ENCODE measurements at places on chromosomes 3 and 15.

DNA sequence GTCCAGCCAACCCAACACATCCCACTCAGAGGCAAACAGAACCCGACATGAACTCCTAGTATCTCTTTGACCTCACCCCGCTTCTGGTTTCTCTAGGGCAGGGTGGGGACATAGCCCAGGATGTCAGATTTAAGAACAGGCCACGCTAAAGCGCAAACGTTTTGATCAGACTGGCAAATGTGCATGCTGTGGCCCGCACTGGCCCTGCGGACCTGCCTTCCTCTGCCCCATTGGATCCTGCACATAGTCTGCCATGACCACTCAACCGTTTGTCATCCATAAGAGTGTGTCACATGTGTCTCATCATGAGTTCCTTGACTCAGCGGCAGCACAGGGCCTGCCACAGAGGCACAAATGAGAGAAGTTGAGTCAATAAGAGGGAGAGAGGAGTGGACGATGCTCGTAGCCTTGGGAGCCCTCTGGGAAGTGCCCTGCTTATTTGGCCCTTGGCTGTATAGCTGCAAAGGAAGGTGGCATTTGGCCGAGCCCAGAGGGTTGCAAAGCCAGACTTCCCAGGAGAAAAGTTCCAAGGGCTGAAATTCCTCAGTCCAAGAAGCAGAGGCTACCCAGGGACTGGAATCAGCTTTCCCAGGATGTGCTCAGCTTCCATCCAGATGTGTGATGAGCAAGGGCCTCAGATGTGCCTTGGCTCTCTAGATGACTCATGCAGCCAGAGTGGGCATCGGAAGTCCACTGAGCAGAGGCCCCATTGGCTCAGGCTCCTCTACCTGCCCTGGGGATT lies 55.5 kb upstream of the SLCO2A1 start:
- peak; percentile 78 for ATAC-seq

DNA sequence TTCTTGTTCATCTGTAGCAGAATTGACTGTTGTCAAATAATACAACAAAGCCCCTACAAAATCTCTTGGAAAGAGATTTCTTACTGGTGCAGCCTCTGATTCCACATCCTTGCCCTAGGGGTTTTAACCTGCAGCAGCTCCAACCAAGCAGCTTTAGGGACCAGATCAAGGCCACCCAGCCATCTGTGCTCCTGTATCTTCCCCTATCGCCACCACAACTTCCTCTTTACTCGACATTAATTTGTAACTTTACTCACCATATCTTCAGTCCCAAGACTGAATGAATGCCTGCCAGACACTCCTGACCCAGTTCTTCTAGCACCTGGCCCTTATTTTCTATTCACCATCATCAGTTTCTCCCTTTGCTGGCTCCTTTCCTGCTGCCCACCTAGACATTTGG lies 156.6 kb upstream of the IL12A start:
- no peak for ATAC-seq

- no peak for ATAC-seq
These were observed 35.4 kb downstream of the SMAD6 start for GRCh38 chr15:66737243-66738010.

GRCh38 chr3:153233986-153234385 lies 72.0 kb downstream of the RAP2B start:
- peak; percentile 23 for ATAC-seq

- ATAC-seq: no peak
These were observed 78.8 kb downstream of the FBN1 start for GRCh38 chr15:48566668-48567067.

DNA sequence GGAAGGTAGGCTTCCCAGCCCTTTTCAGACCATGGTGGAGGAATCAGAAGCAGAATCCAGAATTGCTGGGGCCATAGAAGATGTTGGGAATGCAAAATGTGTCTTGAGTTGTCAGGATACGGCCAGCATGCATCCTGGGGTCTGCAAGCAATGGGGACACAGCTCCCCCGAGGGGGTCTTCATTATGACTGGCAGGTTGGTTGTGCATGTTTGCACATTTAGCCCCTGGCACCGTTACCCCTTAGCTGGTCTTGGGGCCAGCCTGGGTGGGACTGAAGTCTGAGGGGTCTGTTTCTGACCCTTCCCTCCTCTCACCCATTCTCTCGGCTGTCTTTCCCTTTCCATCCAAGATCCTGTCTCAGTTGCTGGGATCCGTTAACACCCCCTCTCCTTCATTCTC lies 50.7 kb downstream of the STARD5 start:
- ATAC-seq: no peak

GRCh38 chr15:76577879-76578512 lies 241.4 kb downstream of the ISL2 start:
- ATAC-seq: peak; percentile 50

DNA sequence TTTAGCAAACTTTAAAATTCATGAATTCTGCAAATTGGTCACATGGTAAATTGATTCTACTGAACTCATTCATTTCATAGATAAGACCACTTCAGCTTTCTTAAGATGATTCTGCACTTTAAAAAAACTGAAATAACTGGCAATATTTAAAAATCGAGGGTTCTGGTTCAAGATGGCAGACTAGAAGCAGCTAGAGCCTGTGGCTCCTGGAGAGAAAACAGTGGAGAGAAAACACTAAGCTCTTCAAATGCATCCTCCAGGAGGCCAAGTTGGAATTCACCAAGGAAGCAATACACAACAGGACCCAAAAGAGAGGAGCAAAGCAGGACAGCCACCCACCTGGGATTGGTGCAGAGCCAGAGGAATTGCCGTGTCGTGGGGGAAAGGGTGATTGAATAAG lies 132.1 kb downstream of the SPATA16 start:
- ATAC-seq: no peak

- no peak for ATAC-seq
These were observed 19.5 kb upstream of the FBLN2 start for GRCh38 chr3:13529196-13530112.

GRCh38 chr3:188468662-188469061 lies 314.7 kb downstream of the LPP start:
- peak; percentile 70 for ATAC-seq

DNA sequence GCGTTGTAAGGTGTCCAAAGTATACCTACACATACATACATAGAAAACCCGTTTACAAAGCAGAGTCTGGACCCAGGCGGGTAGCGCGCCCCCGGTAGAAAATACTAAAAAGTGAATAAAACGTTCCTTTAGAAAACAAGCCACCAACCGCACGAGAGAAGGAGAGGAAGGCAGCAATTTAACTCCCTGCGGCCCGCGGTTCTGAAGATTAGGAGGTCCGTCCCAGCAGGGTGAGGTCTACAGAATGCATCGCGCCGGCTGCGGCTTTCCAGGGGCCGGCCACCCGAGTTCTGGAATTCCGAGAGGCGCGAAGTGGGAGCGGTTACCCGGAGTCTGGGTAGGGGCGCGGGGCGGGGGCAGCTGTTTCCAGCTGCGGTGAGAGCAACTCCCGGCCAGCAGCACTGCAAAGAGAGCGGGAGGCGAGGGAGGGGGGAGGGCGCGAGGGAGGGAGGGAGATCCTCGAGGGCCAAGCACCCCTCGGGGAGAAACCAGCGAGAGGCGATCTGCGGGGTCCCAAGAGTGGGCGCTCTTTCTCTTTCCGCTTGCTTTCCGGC lies 318.6 kb downstream of the FGF12 start:
- ATAC-seq: no peak

GRCh38 chr15:64524778-64525177 lies 64.4 kb downstream of the ZNF609 start:
- no peak for ATAC-seq

DNA sequence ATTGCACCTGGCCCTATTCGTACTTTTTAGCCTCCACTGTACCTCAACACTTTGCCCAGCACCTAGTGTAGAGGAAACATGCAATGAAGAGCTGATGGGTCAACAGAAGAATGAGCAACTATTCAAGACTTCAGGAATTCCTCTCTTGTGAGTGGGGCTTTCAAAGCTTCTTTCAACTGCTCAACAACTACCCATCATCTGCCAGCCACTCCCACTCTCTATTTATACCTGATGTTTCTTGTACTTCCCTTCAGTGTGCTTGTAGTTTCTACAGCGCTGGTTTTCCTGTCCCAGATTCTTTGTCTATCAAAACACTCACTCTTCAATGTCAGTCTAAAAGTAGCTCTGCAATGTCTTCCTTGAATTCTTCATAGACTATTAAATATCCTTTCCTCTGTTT lies 168.3 kb upstream of the LPP start:
- ATAC-seq: no peak

GRCh38 chr3:14154276-14154675 lies 24.1 kb downstream of the XPC start:
- ATAC-seq: no peak

DNA sequence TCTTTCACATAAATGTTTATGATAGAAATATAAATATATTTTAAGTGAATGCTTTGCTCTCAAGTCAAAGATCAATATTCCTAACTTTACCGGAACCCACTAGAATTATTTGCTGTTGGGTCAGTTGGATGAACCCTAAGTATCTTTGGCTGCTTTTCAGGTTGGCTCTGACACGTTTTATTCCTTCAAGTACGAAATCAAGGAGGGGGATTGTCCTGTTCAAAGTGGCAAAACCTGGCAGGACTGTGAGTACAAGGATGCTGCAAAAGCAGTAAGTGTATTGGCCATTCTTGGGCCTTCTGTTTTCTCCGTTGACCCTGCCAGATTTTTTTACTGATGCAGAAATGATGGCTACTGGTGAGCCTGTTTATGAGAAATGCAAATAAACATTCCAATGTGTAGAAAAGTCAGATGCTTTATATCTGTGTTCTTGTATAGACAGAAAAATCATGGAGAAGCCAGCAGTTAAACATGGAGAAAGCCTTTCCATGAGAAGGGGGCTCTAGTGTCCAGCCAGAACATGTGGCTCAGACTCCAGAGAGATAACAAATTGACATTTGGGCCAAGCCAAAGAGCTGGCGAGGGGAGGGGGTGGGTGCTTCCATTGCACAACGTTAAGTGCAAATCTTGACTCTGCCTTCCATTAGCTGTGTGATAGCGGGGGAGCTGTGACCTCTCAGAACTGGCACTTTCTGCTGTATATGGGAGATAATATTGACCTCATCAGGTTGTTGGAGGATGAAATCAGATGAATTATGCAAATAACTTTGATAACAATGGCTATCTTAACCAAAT lies 3.0 kb downstream of the KNG1 start:
- no peak for ATAC-seq

GRCh38 chr3:106829206-106829605 lies 548.0 kb upstream of the CCDC54 start:
- ATAC-seq: no peak

- ATAC-seq: no peak
These were observed 223.4 kb downstream of the NR2F2 start for GRCh38 chr15:96553931-96554330.

DNA sequence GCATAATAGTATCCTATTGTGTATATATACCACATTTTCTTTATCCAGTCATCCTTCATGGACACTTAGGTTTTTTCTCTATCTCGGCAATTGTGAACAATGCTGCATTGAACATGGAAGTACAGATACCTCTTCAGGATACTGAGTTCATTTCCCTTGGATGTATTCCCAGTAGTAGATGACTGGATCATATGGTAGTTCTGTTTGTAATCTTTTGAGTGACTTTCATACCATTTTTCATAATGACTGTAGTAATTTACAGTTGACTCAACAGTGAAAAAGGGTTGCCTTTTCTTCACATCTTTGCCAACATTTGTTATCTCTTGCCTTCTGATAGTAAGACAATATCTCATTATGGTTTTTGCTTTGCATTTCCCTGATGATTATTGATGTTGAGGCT lies 21.8 kb downstream of the MYH15 start:
- no peak for ATAC-seq

DNA sequence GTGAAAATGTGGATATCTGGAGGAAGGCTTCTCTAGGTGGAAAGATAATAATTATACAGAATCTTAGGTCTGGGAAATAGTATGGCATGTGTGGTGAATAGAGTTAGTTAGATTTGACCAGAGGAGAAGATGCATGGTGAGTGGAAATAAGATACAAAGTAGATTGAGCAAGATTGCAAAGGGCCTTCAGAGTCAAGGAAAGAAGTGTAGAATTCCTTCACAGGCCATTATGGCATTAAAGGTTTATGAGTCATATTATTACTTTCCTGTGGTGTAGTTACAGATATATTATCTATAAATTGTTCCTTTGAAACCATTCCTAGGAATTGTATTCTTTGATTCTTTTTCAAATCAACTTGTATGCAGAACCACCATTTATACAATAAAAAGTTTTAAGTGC lies 660.3 kb downstream of the SI start:
- ATAC-seq: no peak

DNA sequence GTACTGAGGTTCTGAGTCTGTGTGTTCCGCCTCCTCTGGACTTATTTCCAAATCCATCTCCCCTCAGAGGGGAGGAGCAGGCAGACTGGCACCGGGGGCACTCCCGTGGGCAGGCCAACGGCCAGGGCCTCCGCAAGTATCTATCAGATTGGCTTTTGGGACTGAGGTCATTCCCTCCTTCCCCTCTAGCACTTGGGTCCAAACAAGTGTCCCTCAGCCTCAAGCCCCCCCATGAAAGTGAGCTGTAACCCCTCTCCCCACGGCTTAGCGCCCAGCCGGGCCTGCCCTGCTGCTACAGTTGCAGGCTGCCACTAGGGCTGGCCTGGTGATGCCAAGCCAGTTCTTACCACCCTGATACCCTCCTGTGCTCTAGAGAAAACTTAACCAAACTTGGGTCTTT lies 17.4 kb downstream of the ITGA11 start:
- ATAC-seq: no peak

GRCh38 chr15:52540374-52541012 lies 11.8 kb upstream of the MYO5A start:
- ATAC-seq: no peak

DNA sequence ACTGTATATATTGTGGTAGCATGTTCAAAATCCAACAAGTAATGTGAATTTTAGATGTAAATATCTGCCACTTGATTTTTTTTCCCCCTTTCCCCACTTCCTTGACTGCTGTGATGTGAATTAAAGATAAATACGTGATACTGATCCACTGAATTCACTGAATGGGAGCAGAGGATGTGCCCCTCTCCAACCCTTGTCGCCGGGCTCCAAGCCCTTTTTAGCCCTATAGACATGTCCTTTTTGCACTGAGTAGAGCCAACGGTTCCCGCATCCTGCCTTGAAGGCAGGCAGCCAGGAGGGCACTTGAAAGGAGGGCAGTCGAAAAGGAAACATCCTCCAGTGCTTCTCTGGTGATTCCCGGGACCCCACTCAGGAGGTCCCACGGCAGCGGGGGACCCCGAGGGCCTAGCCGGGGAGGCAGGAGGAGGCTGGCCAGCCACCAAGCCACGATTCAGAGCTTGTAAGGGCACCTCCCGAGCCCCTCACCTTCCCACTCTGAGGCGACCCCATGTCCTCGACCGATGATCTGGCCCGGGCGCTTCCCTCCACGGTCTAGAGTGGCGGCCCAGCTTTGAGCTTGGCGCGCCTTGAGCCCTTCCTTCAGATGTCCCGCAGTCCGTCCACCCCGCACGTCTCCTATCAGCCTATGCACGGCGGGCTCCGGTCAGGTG lies 901 bp upstream of the MANF start:
- ATAC-seq: peak; percentile 3

- no peak for ATAC-seq
These were observed 810.3 kb downstream of the VGLL3 start for GRCh38 chr3:86180696-86181095.

Data from esophagus mucosa (tissue), 1 donor.